ENCODE measurements at places on chromosomes 16 and 17.

DNA sequence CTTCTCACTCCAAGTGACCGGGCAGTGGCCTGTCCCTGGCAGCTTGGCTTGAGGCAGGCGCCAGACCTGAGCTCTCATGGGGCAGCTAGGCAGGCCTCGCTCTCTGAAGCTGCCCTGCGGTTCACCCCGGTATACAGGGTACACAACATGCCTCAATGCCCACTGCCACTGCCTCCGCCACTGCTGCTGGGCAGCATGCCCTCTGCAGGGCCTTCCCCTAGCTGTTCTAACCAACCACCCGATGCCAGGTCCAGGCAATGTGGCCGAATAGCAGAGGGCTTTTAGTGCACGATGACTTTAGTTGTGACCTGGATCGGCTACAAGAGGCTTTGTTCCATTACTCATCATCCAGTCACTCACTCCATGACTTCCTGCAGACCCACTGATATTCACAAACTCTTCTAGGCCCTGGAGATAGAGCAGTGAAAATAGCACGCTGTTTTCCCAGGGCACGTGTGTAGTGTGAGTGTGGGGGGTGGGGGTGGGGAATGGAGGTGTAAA lies 19.7 kb downstream of the CDC42EP4 start:
- no peak for DNase-seq

DNA sequence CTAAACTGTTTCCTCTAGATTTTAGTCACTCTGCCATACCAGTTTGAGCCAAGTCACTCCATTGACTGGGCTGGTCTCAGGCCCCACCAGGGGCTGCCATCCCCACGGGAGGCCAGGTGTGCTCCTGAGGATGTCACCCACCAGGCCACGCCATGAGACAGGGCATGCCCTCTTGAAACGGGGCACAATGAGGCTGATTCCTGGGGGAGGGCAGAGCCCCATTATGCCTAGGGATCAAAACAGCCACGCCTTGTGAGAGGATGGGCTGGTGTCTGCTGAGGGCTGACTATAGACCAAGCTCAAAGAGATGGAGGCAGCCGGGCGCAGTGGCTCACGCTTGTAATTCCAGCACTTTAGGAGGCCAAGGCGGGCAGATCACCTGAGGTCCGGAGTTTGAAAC lies 21.5 kb downstream of the GINS2 start:
- no peak for DNase-seq

GRCh38 chr16:86923656-86924055 lies 345.3 kb downstream of the FOXL1 start:
- no peak for DNase-seq

DNA sequence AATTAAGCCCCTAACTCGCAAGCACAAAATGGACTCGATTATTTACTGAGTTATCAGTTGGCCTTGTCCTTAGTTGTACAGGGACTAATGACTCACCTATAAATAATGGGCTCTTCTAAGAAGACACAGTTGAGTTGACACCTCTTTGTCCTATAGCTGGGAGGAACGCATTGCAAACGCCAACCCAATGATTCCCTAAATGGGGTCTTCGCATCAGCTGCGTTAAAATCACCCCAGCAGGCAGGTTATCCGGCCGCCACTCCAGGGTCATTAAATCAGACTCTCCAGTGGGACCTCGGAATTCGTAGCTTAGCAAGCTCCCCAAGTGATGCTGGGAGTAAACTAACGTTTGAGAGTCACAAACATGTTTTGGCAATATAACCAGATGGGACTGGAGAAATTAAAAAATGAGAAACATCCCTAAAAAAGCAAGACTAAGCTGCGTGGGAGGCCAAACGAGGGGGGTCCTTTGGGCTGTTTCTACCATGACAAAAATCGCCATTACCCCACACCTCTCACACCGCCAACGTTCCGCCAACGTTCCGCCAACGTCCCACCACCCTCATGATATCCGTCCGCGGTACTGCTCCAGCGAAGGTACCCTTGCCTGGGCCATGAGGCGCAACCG lies 932 bp upstream of the NFE2L1 start:
- DNase-seq = no peak

DNA sequence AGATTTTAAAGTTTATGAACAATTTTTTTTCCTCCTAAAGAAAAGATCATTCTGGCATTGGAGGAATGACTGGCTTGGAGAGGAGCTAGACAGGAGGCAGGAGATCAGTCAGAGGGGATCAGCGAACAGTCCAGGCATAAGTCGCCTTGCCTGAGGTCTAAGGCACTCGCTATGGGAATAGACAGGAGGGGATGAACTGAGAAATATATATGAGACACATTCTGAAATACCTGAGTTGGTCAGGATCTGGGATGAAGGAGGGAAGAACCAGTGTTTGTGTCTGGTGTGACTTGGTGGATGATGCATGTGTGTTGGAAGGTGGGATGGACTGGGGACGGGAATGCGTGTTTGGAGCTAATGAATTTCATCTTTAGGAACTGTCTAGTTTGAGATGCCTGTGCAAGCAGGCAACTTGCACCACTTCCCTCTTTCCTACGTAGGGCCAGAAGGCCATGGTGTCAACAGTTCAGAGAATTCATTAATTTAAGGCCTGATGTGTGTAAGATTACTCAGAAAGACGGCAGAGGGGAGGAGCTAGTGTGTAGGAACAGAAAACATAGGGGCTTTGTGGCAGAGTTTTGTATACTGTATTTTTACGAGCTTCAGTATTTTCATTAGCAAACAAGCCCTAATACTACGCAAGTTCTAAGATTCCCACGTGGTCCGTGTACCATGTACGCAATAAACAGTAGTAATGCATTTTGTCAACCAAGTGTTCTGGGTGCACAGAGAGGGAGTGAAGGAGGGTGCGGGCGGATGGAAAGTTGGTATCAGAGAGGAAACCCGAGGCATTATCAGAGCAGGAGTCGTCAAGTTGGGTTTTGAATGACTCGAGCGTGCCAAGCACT lies 825 bp downstream of the HEATR6 start:
- DNase-seq = no peak

DNA sequence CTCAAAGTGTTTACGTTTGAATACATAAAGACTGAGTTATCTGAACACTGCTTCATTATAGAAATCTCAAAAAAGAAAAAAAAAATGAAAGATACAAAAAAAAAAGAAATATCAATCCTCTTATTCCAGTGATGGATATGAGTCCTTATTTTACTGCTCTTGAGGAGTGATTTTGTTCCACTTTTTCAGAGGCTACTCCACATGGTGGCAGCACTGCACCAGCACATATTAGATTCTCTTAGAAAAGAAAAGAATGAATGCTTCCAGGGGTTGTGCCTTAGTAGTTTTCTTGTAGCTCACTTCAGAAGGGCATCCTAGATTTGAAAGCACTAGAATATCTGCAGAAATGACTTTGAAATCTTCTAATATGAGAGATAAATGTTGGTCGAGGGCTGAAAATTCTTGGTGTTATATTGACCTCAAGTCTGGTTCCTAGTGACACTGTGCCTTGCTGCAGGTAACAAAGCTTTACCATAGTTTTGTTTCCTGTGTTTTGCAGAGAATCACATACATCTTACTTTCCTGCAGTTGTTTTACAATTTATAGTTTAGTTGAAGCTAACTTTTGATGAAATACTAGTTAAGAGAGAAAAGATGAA lies 25.9 kb downstream of the AP2B1 start:
- peak; percentile 66 for DNase-seq

- no peak for DNase-seq
Observed at GRCh38 chr16:71428883-71429282, 13.0 kb downstream of the TLE7 start.

GRCh38 chr17:55116440-55116914 lies 147.9 kb downstream of the STXBP4 start:
- no peak for DNase-seq

DNA sequence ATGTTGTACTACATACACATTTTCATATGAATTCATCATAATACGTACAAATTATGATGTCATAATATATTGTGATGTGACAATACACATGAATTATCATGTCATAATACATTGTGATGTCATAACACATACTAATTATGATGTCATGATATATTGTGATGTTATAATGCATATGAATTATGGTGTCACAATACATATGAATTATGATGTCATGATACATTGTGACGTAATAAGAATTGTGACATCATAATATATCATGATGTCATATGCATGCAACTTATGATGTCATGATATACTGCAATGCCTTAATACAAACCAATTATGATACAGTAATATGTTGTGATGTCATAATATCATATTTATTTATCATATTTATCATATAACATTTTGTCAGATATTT lies 2074.3 kb downstream of the TP53TG3F start:
- DNase-seq = no peak

- DNase-seq = no peak
Observed at GRCh38 chr16:19926449-19927390, 42.1 kb upstream of the GPRC5B start.

GRCh38 chr16:84874983-84875382 lies 55.2 kb downstream of the CRISPLD2 start:
- no peak for DNase-seq
